ENCODE measurements at places on chromosomes 4 and X.

GRCh38 chr4:76752861-76753501 is 145.0 kb downstream of the SOWAHB start:
- DNase-seq: no peak

GRCh38 chrX:74613370-74614092 is 893 bp downstream of the RLIM start:
- DNase-seq: no peak

DNA sequence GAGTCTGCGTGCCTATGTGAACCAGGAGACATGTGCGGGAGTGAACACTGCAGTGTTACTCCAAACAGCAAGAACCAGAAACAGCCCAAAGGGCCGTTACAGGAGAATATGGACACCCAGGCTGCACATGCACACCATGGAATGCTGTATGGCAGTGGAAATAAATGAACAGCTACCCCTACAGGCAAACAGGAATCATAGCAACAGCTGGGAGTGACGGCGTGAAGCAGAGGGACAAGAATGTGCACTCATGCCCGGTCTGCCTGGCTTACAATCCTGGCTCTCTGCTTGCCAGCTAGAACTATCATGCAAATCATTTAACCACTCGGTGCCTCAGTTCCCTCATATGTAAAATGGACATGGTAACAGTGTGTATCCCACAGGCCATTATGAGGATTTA is 16.6 kb downstream of the GPKOW start:
- DNase-seq: peak; percentile 34

DNA sequence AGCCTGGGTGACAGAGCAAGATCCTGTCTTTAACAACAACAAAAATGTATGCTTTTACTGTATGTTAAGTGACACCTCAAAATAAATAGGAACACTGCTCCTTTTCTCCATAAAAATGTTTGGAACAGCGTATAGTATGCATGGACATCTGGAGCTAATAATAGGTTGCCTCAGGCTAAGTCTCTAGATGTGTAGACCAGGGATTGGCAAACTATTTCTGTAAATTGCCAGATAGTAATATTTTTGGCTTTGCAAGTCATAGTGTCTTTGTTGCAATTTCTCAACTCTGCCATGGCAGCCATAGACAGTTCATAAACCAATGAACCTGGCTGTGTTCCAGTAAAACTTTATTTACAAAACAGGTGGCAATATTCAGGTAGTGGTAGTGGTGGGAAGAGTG is 76.6 kb upstream of the CBLL2 start:
- DNase-seq: no peak

- DNase-seq: no peak
These were observed 6.3 kb downstream of the IL15 start for GRCh38 chr4:141642711-141643110.

DNA sequence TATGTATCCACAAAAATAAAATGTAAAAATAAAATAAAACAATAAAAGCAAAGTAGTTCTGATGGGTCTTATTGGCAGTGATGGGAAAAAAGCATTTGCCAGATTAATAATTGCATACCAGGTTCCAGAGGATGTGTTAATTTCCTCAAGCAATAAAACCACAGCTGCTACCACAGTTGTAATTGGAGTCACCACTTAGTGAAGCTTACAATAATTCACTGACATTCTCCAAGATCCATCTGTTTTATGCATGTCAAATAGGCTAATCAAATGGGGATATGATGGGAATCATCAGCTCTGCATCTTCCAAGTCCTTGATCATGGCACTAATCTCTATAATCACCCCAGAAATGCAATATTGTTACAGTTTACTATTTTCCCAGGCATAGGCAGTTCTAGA is 123.5 kb upstream of the EMCN start:
- DNase-seq: no peak
